ENCODE measurements at places on chromosomes 3 and 15.

DNA sequence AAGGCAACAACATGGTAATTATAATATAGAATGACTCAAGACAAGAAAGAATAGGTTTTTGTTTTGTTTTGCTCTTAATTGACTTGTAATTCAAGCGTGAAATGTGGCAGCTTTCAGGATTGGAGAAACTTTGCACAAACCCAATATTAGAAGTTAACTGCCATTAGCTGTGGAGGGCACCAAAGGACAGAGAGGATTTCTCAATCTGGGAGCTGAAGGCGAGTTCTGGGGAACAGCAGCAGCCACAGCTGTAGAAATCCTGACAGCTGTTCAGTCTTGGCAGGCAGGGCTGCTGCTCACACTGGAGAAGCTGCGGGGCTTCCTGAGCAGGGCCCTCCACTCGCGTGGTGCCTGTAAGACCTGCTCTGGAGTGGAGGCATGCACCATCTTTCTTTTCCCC lies 182.2 kb upstream of the IL12A start:
- DNase-seq: no peak

GRCh38 chr3:188959013-188959412 lies 212.8 kb upstream of the TPRG1 start:
- no peak for DNase-seq

DNA sequence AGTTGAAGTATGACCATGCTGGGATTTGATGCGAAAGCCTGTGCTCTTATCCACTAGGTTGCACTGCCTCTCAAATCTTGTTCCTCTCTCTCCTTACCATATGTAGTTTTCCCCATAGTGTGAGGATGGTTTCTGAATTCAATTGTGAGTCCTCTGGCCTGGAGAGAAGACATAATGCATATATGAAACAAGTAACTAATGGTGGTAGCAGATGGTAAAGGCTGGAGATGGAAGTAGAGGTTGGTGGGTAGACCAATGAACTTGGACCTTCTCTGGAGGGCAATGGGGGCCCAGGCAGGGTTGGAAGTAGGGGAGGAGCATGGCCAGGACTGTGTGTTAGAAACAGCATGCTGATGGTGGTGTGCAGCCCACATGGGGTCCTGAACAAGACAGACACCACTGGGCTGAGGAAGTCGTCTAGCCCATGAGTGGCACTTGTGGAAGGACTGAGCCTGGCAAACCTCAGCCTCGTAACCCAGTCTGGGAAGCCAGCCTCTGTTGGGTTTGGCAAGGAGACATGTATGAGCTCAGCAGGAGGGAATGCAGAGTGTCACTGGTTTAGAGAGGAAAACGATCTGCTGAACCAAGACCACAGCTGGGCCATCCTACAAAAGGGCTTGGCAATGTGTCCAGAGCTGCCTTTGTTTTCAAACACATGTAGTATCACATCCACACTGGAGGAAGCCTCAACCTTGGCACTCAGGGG lies 18.5 kb upstream of the LMCD1 start:
- no peak for DNase-seq

- no peak for DNase-seq
Observed at GRCh38 chr3:49658711-49659110, 15.4 kb upstream of the APEH start.

DNA sequence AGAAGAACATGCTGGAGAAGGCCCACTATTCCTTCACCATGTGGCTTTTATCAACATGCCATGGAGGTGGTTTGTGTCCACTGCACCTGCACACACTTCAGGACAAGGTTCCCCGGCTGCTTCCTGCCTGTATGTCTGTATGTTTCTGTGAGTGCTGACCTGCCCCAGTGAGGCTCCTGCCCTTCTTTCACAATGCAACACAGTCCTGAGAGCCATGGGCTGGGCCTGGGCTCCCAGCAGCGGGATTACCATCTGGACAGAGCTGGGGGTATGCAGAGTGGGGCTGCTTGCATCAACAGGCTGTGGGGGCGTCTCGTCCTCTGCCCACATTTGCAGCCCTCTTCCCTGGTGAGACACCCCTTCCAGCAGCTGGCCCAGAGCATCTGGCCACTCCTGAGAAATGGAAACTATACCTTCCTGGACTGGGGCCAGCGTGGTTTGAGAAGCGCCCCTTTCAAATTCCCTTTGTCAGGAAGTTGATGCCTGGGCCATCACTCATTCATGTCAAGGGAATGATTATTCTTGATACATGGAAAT lies 29.3 kb upstream of the C15orf39 start:
- no peak for DNase-seq

DNA sequence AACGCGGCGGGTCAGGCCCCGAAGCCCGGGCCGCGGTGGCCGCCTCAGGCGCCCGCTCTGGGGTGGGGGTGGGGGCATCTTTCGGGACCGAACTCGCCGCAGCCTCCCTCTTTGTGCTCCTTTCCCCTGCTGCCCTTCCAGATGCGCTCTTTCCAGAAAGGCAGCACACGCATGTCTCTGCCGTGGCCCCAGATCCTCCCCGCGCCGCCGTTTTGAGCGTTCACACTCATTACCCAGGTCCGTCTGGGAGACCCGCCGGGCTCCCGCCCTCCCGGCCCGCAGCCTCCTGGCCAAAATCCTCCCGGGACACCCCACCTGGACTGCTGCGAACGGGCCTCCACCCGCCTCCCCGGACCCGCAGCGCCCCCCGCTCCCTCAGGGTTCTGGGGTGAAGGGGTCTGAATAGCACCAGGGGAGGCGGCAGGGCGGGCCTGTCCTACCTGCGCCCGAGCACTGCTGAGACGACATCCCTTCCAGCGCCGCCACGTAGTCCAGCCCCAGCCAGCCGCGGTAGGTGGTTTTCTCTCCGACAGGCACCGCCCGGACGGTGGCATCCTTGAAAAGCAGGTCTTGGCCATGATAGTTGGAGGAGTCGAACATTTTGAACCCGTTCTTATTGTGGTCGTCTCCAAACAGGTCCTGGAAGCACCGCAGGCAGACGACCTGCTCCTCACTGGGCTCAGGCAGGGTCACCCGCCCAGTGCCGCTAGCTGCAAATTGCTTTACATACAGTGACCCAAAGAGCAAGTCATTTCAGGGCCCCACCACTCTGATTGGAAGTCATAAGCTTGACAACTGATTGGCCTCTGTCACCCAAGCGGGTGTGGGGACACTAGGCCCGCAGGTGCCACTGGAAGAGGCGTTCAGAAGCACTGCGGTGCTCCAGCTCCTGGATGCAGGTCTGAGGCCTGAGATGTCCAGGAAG lies 25.9 kb downstream of the MELTF start:
- DNase-seq: peak; percentile 50
